ENCODE measurements at places on chromosomes 2 and 18.

- DNase-seq: no peak
Observed at GRCh38 chr2:215751911-215752272, 261.5 kb downstream of the MREG start.

GRCh38 chr2:239278941-239279365, 121.9 kb downstream of the HDAC4 start:
- no peak for DNase-seq

GRCh38 chr2:60152226-60152833, 401.1 kb downstream of the BCL11A start:
- peak; percentile 26 for DNase-seq

GRCh38 chr18:76824754-76825153, 2.4 kb downstream of the ZNF236 start:
- no peak for DNase-seq

DNA sequence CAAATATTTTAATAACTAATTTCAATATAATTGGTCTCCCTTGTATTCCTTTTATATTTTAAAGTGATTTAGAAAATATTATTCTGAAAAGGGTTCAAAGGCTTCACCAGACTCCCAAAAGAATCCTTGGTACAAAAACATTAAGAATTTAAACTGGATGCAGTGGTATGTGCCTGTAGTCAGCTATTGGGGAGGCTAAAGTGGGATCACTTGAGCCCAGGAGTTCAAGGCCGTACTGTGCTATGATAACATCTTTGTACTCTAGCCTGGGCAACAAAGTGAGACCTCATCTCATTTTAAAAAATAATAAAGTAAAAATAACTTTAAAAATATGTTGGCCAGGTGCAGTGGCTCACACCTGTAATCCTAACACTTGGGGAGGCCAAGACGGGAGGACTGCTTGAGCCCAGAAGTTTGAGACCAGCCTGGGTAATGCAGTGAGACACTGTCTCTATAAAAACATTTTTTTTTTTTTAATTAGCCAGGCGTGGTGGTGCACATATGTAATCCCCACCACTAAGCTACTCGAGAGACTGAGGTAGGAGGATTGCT, 14.7 kb downstream of the NCL start:
- DNase-seq: no peak

DNA sequence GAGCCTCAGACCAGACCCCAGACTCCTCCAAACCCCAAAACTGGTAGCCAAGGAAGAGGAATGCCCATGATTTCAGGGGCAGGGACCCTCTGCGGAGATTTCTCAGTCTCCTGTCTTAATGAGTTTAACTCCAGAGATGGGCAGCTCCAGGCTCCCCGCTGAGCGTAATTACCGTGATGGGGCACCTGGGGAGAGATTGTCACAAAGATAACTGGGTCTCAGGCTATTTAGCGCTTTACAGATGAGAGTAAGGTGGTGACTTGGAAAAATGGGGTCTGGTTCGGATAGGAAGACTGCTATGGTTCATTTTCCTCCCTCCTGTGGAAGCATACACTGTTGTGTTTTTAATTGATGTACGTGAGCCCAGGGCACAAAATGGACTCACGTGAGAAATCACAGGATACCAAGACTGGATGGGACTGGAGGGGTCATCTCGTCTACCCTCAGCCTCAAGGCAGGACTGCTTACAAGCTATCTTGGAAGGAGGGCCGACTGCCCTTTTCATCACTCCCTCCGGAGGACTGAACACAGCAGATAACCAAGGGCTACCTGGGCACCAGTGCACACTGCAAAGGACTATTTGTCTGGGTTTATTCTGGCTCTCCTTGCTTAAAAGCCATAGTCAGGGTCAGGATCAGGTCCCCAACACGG, 427.8 kb downstream of the ZNF521 start:
- DNase-seq: no peak

GRCh38 chr2:65530547-65531320, 98.3 kb upstream of the SPRED2 start:
- no peak for DNase-seq

- no peak for DNase-seq
Observed at GRCh38 chr2:61535449-61535848, 2.7 kb downstream of the XPO1 start.

DNA sequence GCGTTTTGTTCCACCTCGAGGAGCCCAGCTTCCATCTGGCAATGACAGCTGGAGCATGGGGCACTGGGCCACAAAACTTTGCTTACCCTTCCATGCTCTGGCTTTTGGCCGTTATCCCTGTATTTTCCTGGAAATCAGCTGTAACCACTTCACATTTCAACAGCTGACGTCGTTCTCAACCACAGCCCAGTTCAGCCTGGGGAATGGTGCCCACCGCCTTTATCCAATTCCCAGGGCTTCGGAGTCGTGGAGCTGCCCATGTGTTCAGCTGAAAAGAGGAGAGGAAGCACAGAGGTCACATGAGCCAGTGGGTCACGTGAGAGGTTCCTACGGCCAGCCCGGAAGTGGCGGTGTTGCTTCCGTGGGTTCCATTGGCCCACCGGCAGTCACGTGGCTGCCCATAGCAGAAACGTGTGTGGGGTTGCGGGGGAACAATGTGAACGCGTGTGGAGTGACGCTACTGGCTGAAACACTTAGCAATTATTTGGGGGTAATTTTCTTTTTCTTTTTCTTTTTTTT, 16.7 kb upstream of the EDAR start:
- no peak for DNase-seq

GRCh38 chr2:116537811-116538210, 1276.7 kb upstream of the DDX18 start:
- no peak for DNase-seq

DNA sequence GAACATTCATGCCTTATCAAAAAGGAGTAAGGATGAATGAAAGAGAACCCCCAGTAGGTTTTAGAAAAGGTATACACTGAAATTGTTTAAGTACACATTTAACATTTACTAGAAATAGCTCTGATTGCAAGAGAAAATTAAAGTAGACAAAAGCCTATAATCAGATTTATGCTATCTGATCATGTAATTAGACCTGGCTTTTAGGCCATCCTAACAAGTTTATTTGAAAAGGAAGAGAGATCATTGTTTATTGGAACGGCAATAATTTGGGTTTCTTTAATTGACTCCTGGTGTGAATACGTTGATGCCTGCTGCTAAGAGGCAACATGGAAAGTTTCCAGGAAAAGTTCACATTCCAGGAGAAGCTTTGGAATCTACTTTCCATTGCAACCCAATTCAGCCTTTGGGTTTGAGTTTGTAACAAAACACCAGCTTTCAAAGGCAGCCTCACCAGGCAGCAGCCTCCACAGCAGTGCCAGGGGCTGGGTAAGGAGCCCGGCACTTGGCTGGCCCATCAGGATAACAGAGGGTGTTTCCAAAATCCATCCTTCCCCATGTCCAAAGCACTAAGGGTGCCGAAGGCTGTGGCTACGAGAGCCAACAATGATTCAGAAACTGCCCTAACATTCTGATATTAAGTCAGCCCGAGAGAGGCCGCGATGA, 18.0 kb downstream of the FZD7 start:
- DNase-seq: no peak

GRCh38 chr2:142863485-142863961, 13.9 kb upstream of the KYNU start:
- DNase-seq: no peak

DNA sequence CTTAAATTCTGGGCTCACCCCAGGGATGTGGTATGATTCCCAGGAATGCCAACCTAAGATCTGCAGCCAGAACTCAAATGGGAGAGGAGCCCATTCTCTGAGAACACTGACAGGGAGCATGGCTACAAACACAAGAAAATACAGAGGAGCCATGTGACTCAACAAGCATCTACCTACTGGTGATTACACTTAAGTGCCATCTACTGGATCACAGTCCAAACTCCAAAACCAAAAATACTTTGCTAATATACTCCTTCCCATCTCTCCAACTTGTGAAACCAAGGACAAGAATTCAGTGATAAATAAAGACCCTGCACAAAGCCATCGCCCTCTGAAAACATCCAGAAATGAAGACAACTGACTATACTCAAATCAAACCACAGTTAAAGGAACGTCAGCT, 116.9 kb downstream of the NR4A2 start:
- no peak for DNase-seq

DNA sequence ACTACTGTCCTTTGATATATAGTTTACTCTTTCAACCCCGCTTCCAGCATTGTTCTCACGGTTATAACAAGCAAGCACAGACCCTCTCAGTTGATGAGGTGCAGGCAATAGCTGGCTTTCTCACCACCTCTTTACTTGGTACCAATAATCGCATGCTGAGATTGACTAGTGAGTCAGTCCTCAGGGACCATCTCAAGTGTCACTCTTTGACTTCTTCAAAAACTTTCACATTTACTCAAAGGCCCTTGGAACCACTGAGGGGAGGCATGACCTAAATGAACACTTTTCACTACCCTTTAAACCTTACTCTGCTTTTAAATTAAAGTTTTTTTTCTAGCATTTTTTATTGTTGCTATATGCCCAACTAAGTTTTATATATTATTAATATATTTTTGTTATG, 101.8 kb downstream of the DAW1 start:
- no peak for DNase-seq

DNA sequence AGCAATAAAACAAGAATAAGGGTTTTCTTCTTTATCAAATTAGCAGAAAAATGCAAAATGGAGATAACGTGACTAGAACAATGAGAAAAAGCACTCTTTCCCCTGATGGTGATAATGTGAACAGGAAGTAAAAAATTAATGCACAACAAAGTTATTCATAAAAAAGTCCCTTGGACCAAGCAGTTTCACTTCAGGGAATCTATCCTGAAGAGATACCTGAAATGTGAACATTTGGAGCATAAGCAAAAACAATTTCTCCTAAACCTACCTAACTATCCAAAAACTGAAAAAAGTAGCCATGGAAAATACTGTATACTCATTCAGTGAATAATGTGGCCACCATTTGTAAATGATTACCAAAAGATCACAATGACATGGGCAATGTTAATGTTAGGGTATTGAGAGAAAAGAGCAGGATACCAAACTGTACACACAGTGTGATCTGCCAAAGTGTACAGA, 48.7 kb downstream of the TRIP12 start:
- DNase-seq: no peak

GRCh38 chr2:43075811-43076585, 150.4 kb downstream of the ZFP36L2 start:
- DNase-seq: no peak

- DNase-seq: no peak
Observed at GRCh38 chr2:232235716-232236115, 142.8 kb upstream of the ALPP start.

DNA sequence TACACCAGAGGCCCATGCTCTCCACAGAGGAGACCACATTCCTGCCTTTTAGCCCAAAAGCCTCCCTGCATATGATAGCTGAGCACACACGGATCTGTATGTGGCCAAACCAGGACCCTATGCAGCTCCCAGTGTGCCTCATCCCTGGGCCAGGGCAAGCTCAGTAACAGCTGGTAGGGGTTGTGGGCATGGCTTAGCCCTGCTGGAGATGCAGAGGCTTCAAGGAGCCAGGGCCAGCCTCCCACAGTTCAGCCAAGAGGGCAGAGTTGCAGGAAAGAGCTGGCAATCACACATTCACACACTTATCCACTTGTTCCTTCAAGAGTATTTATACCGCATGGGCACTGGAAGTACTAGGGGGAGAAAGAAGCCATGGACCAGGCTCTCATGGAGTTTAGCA, 1.6 kb upstream of the LIMS2 start:
- DNase-seq: no peak

DNA sequence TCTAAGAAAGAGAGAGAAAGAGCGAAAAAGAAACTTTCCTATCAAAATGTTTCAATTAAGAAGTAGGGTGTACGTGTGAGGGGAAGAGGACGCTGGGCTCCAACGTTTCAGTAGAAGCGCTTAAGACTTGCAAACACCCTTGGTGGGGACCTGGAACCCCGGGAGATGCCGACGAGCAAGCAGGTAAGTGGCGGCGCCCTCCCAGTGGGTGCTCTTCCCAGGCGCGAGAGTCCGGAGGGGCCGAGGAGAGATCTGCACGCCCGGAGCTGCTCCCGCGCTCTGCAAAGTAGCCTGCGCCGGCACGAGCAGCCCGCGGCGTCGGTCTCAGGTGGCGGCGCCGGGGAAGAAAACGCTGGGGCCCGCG, 678 bp upstream of the OTX1 start:
- no peak for DNase-seq

GRCh38 chr2:164593541-164593940, 27.7 kb downstream of the GRB14 start:
- no peak for DNase-seq

DNA sequence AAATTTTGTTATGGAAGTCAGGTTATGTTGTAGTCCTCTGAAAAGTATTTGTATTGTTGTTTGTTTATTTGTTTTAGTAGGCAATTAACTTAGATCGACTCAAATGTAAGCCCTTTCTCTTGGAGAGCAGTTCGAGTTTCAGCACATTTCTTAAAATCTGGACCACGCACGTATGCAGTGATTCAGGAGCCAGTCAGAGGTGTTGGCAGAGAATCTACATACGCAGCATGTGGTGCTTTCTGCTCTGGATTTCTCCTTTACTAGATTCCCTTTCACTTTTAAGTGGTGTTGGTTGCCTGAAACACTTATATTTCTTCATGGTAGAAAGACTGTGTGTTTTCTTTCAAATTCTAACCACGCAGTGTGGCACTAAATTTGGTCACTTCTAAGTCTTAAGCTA, 773.9 kb upstream of the LRATD1 start:
- no peak for DNase-seq

DNA sequence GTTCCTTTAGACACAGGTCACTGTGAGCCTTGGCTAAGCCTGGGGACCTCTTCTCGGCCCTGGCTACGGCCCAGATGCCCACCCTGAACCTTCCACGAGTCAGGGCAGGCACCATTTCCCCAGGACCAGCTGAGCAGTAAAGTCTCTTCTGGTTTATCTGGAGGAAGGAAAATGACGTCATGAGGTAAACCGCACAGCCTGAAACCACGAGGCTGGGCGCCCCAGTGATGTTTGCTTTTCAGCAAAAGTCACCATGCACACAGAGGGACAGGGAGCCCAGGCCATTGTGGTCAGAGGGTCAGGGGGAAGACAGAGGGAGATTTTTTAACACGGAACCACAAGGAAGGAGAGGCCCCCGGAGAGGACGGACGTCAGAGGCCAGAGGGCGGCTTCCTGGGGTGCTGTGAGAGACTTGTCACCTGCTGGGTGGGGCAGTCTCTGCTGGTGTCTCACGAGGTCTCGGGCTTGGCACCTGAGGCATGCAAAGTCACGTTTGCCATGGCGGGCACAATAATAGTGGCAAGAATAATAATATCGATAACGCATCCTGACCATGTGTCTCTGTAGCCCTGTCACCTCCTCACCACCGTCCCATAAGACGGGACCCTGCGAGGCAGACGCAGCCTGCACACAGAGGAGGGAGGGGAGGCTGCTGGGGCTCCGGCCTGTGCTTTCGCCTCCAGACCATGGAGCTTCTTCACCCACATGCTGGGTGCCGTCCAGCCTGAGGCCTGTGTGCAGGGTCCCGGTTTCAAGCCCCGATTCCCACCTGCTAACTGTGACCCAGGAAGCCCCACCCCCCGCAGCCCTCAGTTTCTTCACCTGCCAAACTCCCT, 33.2 kb upstream of the FOSL2 start:
- DNase-seq: peak; percentile 33

GRCh38 chr2:10048501-10049171, 5.3 kb downstream of the KLF11 start:
- peak; percentile 55 for DNase-seq

- DNase-seq: no peak
Observed at GRCh38 chr2:233839447-233839820, 14.9 kb downstream of the HJURP start.

All from germinal center (tissue), 1 donor.